HuH-7.5 (cell line): ENCODE measurements at places on chromosomes 2 and 18.

GRCh38 chr18:80088823-80089222 lies 20.2 kb upstream of the ADNP2 start:
- no peak for DNase-seq

DNA sequence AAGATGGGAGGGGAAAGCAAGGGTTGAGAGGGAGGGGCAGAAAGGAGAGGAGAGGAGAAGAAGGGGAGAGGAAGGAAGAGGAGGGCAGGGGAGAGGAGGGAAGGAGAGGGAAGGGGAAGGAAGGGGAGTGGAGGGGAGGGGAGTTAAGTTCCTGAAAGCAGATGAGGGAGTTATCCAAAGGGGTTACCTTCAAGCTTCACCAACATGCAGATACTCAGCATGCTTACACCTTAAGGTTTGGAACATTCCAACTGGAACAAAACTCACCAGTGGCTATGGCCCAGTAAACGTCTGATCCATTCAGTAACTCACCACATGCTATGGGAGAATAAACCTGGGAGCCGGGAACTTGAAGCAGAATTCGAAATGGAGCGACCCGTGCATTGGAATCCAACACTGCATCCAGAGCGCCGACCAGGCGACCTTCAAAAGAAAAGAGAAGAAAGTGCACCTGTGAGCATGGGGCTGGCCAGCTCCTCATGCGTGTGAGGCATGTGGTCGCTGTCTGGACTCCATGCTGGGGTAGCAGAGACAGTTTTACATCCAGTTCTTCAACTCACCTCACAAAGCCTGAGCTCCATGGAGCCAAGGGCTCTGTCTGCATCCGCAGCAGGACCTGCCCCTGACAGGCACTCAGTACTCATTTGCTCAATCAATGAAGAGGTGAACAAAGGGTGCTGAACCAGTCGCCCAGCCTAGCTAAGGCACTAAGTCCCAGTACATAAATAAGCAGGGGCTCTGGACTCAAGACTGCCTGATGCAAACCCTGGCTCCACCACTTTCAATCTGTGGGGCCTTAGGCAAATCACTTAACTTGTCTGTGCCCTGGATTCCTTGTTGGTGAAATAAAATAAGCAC lies 61.0 kb downstream of the TBC1D8 start:
- no peak for DNase-seq

- DNase-seq, result no peak
Measured at GRCh38 chr2:163466331-163467250, 269.2 kb downstream of the FIGN start.

DNA sequence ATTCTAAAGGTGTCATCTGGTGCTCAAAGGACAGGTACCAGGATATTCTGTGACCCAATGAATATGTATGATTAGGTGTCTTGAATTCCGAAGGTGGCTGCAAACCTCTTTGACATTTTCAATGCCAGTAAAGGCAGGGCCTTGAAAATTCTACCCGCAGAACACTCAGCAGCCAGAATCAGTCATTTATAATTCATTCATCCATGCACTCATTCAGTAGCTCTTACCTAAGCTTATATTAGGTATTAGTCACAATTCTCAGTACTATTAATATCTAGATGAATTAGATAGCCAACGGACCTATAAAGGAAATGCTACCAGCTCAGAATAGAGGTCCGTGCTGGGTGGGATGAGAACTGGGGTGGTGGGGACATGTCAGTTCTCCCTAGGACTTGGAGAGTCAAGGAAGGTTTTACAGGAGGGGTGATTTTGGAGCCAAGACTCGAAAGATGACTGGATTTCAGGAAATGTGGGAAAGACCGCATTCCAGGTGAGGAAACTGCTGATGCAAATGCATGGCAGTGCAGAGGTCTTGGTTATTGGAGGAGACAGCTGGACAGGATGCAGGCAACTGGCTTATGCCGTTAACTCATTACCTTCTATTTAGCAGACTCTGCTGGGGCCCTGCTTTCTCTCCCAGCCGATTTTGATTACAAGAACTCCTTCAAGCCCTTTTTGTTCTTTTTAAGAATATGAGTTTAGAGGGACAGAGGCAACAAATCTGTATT lies 7.2 kb downstream of the TRIB2 start:
- no peak for DNase-seq

DNA sequence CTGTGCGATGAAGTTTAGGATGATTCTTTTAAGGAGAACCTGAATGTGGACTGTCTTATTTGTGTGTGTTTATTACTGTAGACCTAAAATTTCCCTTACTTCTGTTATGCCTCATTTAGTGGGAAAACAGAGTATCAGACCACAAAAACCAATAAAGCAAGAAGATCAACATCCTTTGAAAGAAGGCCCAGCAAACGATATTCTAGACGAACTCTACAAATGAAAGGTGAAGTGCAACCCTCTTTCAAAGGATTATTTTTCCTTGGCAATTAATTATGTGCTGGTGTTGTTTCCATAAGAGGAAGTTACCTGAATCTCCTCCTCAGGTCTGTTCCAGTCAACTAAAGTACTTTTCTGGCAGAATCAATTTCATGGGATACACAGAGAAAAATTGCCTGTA lies 78.6 kb downstream of the EPB41L5 start:
- DNase-seq, result no peak

DNA sequence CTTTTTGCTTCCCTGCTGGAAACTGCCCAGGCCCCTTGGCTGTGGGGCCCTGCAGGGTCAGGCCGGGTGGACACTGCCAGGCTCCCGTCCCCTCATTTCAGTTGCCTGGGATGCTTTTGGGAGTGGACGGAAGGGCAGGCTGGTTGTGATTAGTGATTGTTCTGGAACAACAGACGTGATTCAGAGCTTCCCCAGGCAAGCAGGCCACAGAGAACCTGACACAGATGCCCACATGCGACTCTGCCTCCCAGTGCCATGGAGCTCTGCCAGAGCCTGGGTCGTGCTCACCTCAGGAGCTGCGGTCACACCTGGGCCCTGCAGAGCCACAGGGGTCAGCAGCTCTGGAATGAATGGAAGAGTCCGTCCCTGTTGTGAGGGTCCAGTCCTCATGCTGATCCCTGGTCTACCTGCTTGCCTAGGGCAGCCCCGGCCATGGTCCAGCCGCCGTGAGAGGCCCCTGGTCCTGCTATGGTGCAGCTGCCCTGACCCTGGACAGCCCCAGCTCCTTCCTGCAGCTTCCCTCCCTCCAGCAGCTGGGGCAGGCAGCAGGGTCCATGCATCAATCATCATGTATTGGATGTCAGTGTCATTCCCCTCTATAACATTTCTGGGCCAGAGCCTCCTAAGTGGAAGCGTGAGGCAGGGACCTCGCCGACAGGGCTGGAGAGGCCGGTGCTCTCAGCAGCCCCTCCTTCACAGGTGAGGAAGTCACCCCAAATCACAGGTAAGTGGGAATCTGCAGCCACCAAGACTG lies 518.6 kb upstream of the MYT1L start:
- DNase-seq, result no peak

DNA sequence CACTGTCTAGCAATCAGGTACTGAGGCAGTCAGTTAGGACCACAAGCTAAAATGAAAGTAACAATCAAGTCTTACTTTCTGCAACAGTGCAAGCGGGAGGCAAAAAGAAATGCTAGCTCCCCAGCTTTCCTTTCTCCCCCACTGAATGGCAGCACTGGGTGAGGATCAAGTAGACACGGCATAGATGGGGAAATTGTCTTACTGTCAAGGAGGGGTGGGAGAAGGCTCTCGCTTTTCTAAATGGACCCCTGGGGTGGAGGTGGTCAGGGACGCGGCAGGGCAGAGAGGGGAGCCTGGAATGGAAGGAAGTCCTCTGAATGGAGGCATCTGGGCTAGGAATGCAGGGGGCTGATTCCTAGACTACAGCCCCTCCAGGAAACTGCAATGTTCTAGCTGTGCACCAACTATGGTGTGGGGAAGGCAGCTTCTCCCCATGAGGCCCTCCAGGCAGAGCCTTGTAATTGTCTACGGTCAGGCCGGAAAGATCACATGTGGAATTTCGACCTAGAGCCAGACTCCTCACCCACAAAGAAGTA lies 24.3 kb downstream of the METTL8 start:
- DNase-seq, result no peak

DNA sequence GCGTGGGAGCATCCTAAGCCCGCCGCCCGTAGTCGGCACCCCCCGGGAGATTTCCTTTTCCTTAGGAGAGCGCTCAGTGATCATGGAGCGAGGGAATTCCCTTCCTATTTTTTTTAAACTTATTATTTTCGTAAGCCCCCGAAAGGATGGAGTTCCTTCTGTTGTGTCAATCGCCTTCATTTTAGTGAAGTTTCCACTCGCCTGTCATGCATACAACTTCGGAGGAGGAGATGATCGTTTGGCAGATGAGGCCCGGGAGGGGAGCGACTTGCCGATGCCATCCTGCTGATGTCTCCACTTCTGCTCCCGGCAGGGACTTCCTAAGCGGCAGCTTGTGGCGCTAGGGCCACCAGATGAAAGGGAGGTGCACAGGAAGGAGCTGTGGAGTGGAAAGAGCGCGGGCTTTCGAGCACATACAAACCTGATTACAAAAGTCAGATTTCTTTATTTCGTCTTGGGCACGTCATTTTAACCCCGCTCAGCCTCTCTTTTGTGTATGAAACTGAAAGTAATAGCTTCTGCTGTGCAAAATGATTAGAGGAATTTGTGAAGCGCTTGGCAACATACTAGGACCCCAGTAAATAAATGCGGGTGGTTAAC lies at the start of gene ADGRF3:
Gene ADGRF3 (minus strand): TSS at position 336 of the 600 bp plus-strand sequence. CDS start 555 bp downstream, outside the sequence.
- peak; percentile 23 for DNase-seq

GRCh38 chr2:229282758-229283546 lies 11.9 kb upstream of the PID1 start:
- DNase-seq, result no peak

- no peak for DNase-seq
Measured at GRCh38 chr2:134823431-134823830, 15.0 kb upstream of the ACMSD start.

- no peak for DNase-seq
Measured at GRCh38 chr2:203983064-203983715, 46.6 kb downstream of the ICOS start.

DNA sequence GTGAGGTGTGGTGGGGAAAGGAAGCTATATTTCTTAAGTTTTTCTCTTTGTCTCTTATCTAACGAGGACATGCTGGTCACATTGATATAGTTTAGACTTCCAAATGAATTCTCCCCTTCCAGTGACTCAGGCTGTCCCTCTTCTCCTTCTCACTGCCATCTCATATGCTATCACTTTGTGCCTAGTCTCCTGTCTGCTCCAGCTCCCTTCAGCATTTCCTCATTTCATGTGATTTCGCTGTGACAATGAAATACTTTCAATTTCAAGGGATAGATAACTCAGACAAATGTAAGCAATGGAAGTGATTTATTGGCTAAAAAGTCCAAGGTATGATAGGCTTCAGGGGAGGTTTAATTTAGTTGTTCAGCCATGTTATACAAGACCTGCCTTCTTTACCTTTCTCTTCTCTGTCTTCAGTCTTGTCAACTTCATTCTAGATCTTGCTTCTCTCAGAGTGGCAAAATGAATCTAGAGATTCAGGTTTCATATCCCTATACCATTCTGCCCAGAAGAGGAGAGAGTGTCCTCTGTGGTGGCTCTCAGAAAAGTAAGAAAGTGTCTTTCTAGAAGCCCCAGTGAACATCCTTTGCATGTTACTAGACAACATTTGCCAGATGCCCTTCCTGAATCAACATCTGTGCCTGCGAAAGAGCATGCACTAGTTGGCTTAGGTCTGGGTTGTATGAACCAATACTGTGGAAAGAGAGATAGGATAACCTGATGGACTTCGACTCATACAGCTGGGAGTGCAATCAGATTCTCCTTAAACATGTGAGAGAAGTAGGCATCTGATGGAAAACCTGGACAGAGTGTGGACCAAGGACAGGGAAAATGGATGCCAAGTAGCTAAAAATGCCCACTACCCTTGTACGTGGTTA lies 29.9 kb upstream of the GPR155 start:
- no peak for DNase-seq

- DNase-seq, result no peak
Measured at GRCh38 chr2:232321156-232321816, 57.3 kb upstream of the ALPP start.

DNA sequence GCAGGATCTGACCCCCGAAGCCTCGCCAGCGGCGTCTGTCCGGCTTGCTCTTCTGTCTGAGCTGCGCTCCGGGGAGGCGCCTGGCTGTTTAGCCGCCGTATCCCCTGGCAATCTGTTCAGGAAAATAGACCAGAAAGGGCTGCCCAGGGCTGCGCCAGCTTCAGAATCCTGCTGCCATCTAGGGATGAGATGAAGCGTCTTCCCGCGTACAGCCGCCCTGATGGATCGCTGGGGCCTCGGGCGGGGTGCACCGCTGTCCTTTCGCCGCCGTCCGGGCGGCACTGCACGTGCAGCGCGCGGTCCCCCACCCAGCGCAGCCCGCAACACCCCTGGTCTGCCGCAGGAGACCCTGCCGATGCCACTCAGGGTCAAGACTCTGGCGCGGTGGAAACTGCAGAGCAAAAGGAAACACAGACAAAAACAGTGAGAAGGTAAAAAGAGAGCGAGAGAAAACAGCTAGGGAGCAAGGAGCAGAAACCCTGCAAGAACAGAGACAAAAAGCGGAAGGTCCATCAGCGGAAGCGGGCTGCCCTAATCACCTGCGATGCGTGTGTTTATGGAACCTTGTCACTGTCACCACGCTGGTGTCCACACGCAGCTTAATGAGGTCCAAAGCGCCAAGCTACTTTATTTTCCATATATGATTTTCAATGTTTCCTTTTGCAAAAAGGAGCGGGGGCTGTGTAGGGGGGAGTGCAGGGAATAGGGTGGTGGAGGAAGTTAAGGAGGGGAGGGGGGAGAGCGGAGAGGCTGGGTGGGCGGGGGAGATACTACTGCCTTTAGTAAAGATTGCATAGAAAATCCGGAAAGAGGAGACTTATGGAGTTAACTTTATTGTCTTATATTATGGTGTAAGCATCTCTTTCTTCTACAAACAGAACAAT lies 2113.3 kb upstream of the PIK3C3 start:
- peak; percentile 10 for DNase-seq

DNA sequence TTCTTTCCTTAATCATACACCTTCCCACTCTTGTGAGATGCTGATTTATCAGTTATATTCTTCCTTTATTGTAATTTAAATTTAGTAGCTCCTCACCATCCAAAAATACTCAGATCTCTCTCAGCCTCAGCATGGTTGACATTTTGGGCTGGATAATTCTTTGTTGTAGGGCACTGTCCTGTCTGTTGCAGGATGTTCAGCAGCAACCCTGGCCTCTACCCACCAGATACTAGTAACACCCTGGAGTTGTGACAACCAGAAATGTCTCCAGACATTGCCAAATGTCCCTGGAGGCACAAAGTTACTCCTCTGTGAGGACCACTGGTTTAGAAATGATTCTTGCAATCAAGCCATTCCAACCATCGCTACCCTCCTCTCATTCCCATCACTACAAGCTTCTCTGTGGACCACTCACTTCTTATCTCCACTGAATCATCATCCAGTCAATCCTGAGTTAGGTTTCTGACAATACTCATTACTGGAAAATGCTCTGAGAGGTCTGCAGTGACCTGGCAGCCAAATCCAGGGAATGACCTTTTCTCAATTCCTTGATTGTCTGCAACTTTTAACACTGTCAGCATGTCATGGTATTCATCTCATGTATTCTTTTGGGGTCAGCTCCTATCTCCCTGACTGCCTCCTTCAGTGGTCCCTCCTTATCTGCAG lies 43.3 kb downstream of the OSBPL6 start:
- no peak for DNase-seq

DNA sequence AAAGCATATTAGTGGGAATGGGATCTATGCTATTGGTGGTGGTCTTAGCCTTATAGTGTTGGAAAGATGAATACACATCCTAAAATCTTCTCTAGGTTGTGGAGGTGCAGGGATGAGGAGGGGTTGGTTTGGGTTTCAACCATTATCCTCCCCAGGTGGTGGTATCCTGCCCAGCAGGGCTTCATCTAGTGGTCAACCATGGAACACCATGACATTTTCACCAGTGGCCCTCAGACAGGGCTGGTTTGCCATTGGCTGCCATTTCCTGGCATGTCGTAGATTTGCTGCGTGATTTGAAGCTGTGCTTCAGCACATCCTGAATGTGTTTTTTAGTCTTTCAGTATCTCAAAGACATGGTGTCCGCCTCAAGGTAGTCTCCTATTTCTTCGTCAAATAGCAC lies 391.2 kb upstream of the HNRNPA3 start:
- no peak for DNase-seq
